IMR-90 (cell line): ENCODE measurements at places on chromosomes 6 and 20. TPM values are rescaled to one million over a fixed set of nuclear protein-coding genes. Genes with fewer than 3 reads are reported as not detected.
A peak's percentile ranks its signal among the peaks of the same experiment; 100 is the strongest.

RFX6 gene
- total RNA-seq: not detected in 2 replicates

DNA sequence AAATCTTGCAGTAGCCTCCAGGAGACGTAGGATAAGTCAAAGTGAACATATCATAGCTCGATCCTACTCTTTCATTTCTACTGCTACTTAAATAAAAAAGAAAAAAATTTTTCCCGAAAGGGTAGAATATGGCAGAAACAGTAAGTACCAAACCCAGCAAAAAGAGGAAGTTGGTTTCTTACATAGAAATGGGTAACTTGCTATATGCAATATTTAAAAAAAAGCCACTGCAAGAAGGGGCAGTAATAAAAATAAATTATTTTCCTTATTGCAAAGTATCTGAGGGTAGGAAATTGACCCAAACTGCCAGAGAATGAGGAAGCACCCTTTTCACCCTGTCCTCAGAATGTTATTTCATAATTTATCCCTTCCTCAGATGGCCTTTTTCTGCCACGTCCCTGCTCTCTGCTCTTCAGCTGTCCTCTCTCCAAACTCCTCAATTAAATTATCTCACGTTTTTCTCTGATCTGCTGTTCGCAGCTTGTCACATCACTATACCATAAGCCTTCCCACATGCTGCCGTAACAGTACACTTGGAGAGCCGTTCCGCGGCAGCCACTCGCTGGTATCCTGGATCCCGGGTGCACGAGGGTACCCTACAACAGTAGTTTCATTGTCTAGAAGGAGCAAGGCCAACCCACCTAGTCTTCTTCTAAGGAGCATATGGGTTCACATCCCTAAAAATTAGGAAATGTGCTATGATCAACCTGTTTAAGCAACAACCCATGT, 149.6 kb downstream of the BACH2 start:
- H3K4me3 ChIP-seq: no peak overlapping the region
- no peak for DNase-seq
- H3K27me3 ChIP-seq: 0 out of 2 replicates have a peak, but pooled peaks cover 1% of the 10 kb centered on the region
- no peaks in the 10 kb centered on the region for H3K36me3 ChIP-seq
- no peak overlapping the region for H3K27ac ChIP-seq

OR2J3 gene
- not detected in 2 replicates for total RNA-seq

SLC22A1 gene
- 0.28 TPM in 1 of 2 replicates, not detected in the other for total RNA-seq

GJA10 gene
- total RNA-seq: not detected in 2 replicates

DNA sequence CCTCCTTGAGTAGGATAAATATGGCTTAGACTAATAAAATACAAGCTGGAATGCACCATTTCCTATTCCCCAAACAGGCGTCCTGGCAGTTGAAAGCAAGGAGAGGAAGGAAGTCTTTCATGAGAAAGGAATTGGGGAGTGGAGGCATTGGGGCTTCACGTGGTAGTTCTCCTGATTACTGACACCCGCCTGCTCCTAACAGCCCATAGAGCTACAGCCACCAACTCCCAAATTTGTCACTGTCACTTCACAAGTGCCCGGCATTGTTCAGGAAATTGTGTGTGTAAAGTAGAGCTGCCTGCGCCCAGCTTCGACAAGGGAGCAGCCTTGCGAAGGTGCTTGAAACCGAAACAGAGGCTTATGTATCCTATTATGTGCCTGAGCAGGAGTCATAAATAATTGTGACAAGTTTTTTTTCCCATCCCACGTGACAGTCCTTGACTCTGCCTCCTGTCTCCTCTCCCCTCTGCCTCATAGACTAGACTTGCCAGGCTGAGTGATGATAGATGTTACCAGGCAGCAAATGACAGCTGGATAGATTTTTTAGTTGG, 301.7 kb upstream of the ZFP64 start:
- H3K27me3 ChIP-seq: no peaks in the 10 kb centered on the region
- H3K4me3 ChIP-seq: no peak overlapping the region
- H3K4me1 ChIP-seq: peaks cover 11% of the 10 kb centered on the region

SLC13A3 gene
- total RNA-seq: 2.5 and 2.8 TPM in 2 replicates

DNA sequence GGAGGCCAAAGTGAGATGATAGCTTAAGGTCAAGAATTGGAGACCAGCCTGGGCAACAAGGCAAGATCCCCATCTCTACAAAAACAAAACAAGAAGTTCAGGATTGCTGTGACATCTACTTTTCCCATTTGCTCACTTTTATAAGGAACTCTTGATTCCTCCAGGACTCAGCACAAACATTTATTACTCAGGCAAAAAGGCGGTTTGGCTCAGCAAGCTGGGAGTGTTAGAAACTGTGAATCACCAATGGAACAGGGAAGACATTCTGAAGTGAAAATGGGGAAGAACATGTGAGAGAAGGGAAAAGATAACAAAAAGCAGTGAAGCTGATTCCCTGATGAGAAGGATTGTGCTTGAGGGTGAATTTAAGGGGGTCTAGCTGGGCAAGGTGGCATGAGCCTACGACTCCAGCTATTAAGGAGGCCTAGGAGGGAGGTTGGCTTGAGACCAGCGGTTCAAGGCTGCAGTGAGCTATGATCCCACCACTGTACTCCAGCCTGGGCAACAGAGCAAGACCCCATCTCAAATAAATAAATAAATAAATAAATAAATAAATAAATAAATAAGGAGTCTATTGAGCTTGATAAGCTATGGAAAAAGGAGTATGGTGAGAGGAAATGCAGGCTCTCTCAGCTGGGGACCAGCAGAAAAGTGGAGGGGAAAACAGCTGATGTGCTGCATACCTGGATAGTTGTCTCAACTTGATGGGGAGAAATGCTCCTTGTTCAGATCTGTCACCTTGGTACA, 65.4 kb upstream of the HDDC2 start:
- H3K4me1 ChIP-seq: peaks cover 2% of the 10 kb centered on the region; the same call in 1 of the 2 replicates
- no peaks in the 10 kb centered on the region for H3K36me3 ChIP-seq
- H3K27me3 ChIP-seq: peaks cover 25% of the 10 kb centered on the region

GRCh38 chr20:19547547-19547946, 210.5 kb upstream of the RIN2 start:
- DNase-seq: no peak
- no peaks in the 10 kb centered on the region for H3K36me3 ChIP-seq
- H3K27ac ChIP-seq: no peak overlapping the region
- H3K27me3 ChIP-seq: no peaks in the 10 kb centered on the region; the same call in 1 of the 2 replicates
- H3K4me1 ChIP-seq: no peaks in the 10 kb centered on the region

DNA sequence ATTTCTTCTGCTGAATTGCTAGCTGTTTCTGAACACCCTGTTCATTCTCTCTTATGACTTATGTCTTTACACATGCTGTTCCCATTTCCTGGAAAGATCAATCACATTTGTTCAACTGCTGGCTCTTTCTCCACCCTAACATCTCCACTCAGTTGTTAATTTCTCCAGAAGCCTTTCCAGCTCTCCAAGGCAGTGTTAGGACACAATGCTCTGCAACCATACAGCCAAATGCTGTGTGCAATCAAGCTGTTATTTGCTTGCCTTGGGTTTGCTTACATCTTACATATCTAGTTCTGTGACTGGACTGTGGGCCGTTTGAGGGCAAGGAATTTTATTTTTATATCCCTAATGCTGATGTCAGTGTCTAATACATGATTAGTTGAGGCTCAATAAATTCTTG, 24.2 kb upstream of the CITED2 start:
- no peak overlapping the region for H3K4me3 ChIP-seq
- H3K36me3 ChIP-seq: no peaks in the 10 kb centered on the region
- H3K27me3 ChIP-seq: no peaks in the 10 kb centered on the region
- peak; percentile 42 for DNase-seq
- H3K27ac ChIP-seq: no peak overlapping the region

- no peaks in the 10 kb centered on the region for H3K36me3 ChIP-seq
- no peak overlapping the region for H3K27ac ChIP-seq
- no peak for DNase-seq
- peaks cover 23% of the 10 kb centered on the region for H3K27me3 ChIP-seq
- H3K4me1 ChIP-seq: no peaks in the 10 kb centered on the region
Observed at GRCh38 chr6:39044181-39044580, 4.4 kb upstream of the GLP1R start.

DNA sequence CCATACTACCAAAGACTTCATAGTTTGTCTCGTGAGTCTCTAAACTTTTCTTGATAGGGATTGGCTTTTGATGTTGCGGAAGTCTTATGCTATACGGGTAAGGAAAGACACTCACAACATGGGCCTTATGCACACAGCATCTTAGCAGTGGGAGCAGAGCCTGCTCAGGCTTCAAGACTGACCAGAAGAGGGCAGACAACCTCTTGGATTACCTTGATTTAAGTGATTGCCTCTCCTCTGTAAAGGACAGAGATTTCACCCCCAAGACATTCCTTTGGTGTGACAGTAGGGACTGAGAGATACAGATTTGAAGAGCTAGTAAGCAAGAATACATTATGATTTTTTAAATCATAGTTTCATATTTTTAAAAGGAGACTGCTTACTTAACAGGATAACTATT, 71.0 kb upstream of the SAMD3 start:
- DNase-seq: peak; percentile 77
- no peaks in the 10 kb centered on the region for H3K36me3 ChIP-seq
- no peak overlapping the region for H3K27ac ChIP-seq

GRCh38 chr6:75076009-75076408, 129.8 kb downstream of the COL12A1 start:
- no peaks in the 10 kb centered on the region for H3K4me1 ChIP-seq
- H3K27ac ChIP-seq: no peak overlapping the region
- no peak for DNase-seq
- H3K36me3 ChIP-seq: peaks cover 2% of the 10 kb centered on the region
- H3K27me3 ChIP-seq: no peaks in the 10 kb centered on the region

- no peaks in the 10 kb centered on the region for H3K27me3 ChIP-seq
- peak; percentile 10 for DNase-seq
- H3K36me3 ChIP-seq: no peaks in the 10 kb centered on the region
- H3K27ac ChIP-seq: no peak overlapping the region
- no peak overlapping the region for H3K4me3 ChIP-seq
- peaks cover 2% of the 10 kb centered on the region for H3K4me1 ChIP-seq
Observed at GRCh38 chr6:107418118-107418517, 41.2 kb downstream of the PDSS2 start.

- no peak overlapping the region for H3K4me3 ChIP-seq
- DNase-seq: no peak
- no peaks in the 10 kb centered on the region for H3K27me3 ChIP-seq
- H3K4me1 ChIP-seq: no peaks in the 10 kb centered on the region
- H3K36me3 ChIP-seq: no peaks in the 10 kb centered on the region
- H3K27ac ChIP-seq: no peak overlapping the region
Observed at GRCh38 chr6:7960141-7960540, 49.6 kb upstream of the TXNDC5 start.

- no peaks in the 10 kb centered on the region for H3K27me3 ChIP-seq
- H3K36me3 ChIP-seq: no peaks in the 10 kb centered on the region
- no peak overlapping the region for H3K4me3 ChIP-seq
- DNase-seq: no peak
Observed at GRCh38 chr20:32511358-32512046, 73.6 kb downstream of the NOL4L start.

ELOVL4 gene
- total RNA-seq: 2.3 and 5.0 TPM in 2 replicates

- H3K36me3 ChIP-seq: peaks cover 7% of the 10 kb centered on the region; the same call in 1 of the 2 replicates
- no peak for DNase-seq
- H3K27ac ChIP-seq: no peak overlapping the region
- no peaks in the 10 kb centered on the region for H3K27me3 ChIP-seq
- H3K4me3 ChIP-seq: no peak overlapping the region
Observed at GRCh38 chr6:108862479-108863191, 14.4 kb downstream of the ARMC2 start.

DNA sequence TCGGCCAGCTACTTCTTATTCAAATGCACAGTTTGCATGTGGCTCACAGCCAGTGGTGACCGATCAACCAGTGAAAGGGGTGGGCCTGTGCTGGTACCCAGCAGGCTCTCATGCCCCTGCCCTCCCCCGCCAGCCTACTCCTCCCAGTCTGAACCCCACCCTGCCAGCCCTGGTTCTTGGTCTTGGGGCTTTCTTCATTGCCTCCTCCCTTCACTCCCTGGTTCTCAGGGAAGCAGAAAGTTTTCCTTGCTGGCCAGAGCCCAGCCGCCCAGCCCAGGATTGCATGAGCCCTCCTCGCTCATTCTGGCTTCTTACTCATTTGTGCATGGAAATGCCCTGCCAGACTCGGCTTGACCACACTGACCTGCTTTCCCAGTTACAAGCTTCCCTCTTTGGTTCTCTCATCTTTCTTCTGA, 40.8 kb downstream of the KCNK17 start:
- no peaks in the 10 kb centered on the region for H3K4me1 ChIP-seq
- no peak overlapping the region for H3K4me3 ChIP-seq
- H3K27me3 ChIP-seq: no peaks in the 10 kb centered on the region
- no peak for DNase-seq
- no peaks in the 10 kb centered on the region for H3K36me3 ChIP-seq
- no peak overlapping the region for H3K27ac ChIP-seq

C20orf202 gene
- not detected in 2 replicates for total RNA-seq

DNA sequence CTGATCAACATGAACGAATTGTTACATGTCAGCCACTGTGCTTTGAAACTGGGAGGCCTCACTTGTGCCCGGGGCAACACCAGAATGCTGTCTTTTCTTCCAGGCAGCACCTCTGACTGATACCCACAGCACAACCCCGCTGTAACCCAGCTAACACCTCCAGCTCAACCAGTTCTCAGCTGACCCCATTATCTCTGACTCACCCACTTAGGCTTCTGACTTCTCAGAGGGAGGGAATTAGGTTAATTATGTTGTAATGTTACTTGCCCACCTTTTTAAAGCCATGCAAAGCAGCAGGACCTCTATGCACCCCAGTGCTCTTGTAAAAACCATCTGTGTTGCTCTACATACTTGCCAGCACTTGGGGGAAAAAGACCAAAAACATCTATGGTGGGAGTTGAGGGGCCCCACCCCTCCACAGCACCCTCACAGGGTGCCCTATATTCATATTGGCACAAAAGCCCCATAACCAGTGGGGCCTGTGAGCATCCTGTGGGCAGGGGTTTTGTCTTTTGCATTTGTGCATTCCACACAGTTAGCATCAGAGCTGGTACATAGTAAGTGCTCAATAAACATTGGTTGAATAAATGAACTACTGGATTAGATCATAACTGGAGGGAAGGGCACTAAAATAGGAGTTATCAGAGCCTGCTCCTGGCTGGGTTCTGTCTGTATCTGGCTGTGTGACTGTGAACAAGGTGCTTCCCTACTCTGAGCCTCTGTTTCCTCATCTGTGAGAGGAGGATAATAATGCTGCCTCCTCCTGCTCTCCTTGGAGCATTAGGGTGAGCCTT, 22.3 kb downstream of the BNIP5 start:
- H3K27ac ChIP-seq: no peak overlapping the region
- H3K4me3 ChIP-seq: no peak overlapping the region
- H3K36me3 ChIP-seq: no peaks in the 10 kb centered on the region
- H3K4me1 ChIP-seq: no peaks in the 10 kb centered on the region
- no peak for DNase-seq

ARHGAP40 gene
- not detected in 2 replicates for total RNA-seq

GRCh38 chr20:53608071-53608455, 14.4 kb upstream of the ZNF217 start:
- H3K27me3 ChIP-seq: no peaks in the 10 kb centered on the region
- H3K4me3 ChIP-seq: no peak overlapping the region
- H3K36me3 ChIP-seq: no peaks in the 10 kb centered on the region
- no peak for DNase-seq
- peaks cover 16% of the 10 kb centered on the region for H3K4me1 ChIP-seq
